Pons (tissue), 1 donor: ENCODE measurements at places on chromosomes 6 and 20.

- no peak for DNase-seq
Observed at GRCh38 chr20:3240776-3241363, 1.9 kb upstream of the SLC4A11 start.

DNA sequence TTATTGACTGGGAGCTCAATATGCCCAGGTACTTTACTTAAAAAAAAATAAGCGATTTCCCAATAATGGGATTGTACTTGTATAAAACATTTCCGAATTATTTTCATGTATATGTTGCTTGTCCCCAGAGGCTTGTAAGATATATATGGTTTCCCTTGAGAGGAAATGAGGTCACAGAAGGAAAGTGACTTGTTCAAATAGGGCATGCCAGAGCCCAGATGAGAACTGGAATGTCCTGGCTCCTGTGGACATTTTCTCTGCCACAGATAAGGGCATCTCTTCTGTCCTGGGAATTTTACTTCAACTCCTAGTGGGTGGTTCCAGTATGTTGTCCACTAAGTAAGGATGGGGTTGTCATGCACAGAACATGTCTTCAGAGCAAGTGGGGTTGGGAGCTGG is 63.0 kb downstream of the LYRM2 start:
- DNase-seq, result no peak

DNA sequence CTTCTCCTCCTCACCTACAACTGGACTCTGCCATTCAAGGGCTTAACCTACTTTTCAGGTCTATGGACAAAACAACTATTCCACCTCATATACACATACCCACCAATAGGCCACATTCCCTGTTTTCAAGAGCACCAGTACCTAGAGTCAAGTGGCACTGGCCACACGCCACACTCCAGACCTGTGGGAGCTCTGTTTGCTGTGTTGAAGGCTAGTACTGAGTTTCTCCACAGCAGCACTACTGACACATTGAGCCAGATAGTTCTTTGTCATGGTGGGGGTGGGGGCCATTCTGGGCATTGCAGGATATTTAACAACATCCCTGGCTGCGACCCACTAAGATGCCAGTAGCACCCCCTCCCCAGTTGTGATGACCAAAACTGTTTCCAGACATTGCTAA is 84.1 kb downstream of the RALGAPA2 start:
- DNase-seq, result no peak

DNA sequence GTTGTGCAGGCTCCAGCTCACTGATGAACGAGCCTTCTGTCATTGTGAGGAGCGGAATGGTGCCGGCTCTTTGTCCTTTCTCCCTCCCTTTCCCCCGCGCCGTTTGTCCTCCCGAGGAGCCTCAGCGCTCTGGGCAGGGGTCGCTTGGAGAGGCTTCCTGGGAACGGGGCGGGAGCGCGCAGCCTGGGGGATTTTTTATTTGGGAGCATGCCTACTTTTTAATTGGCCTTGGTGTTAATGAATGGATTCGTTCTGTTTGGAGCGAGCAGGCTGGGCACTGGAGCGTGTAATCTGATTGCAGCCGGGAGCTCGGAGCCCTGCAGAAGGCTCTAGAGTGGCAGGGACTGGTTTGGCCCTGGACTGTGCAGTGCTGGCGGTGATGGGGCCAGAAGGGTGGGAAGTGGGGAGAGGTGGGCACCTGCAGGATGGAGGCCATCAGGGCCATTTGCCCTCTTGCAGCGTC is 118.8 kb downstream of the CDH4 start:
- DNase-seq, result peak; percentile 61
